Prostate gland (tissue), 2 donors: ENCODE measurements at places on chromosomes 4 and X.

GRCh38 chr4:114563536-114564315, 34.9 kb upstream of the UGT8 start:
- no peak for DNase-seq

GRCh38 chrX:110087485-110088356, 84.8 kb downstream of the TMEM164 start:
- no peak for DNase-seq

- DNase-seq, result no peak
Observed at GRCh38 chr4:144903953-144904711, 193.9 kb downstream of the ANAPC10 start.

DNA sequence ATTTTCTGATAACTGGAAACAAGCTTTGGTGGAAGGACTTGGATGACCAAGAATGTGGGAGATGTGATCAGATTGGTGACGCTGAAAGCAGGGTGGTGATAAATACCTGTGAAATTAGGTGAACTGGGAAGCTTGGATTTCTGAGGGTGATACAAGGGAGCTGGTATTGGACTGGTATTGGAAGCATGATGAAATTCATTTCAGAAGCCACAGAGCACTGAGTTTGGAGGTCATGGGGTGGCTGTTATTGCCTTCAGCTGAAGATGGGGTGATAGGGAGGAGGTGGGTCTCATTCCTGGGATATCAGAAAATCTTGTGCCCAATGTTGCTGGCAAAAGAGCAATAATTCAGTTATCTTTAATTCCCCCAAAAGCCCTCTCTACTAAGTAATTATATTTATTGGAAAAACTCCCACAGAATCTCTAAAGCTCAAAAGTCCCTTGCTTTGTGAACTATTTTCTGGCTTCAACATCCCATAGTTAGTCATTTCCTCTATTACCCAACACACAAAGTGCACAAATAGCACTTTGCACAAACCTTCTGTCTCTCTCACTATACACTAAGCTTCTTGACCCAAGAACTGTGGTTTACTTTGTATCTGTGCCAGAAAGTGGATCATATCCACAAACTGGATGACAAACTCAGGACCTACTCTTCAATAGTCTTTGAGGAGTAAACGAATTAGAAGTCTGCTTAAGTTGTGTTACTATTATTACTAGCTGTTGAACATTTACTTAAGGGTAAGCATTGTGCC, 23.1 kb upstream of the CAMK2D start:
- no peak for DNase-seq

DNA sequence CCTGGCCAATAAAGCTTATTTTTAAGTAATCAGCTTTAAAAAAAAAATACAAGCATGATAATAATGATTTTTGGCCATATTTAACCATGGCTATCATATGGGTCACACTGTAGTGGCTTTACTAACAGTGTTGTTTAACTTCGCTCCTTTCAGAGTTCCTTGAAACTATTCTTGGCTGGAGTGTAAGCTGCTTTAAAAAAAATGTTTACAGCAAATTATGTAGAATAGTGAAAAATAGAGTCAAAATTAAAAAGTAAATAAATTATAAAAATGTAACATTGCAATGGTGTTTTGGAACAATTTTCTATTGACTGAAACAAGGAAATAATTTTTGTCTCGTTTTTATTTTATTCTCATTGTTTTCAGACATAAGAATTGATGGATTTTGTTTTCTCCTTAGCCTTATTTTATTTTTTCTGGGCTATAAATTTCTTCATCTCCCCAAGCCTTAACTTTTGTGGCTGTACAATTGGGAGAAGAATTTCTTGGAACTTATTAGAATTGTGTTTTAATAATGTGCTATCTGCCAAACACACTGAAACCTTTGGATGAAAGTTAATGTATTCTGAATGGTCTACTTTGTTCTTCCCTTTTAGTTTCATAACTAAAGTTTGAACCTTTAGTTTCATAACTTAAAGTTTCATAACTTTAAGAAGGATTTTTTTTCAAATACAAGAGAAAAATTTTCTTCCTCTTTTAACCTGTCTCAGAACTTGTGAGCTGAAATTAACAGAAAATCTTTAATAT, 182.0 kb downstream of the ARHGAP24 start:
- no peak for DNase-seq

DNA sequence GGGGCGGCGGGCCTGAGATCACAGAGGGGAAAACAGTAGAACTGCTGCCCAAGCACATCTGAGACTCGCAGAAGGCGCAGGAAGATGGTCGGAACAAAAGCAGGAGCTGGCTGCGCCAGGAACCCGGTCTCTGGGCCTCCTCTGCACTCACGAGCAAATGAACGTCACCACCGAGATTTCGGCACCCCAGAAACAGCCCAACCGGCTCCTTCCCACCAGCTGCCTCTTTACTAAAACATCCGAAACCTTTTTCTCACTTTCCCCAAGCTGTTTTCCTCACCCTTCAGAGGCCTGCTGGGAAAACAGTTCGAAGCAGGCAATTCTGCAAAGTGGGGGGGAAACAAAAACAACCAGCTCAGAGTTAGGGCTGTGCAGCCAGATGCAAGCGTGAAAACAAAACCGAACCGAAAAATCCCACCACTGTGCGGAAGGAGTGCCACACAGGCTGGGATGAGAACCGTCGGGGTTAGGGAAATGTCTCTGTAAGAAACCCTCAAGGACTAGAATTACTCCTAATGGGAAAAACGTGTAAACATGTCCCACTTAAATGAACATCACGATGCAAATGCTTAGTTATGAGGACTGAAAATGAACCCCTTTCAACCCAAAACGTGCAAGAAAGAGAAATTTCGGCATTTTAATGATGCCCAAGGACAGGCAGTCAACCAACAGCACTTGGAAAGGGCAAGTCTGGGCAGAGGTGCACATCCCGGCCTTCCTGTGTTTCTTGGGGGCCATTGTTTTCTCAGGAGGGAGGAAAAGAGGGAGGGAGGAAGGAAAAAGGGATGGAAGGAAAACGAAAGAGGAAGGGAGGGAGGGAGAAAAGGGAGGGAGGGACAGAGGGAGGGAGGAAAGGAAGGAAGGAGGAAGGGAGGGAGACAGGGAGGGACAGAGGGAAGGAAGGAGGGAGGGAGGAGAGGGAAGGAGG, 15.8 kb downstream of the DHRSX start:
- no peak for DNase-seq

GRCh38 chr4:169617306-169617705, 3.1 kb upstream of the CLCN3 start:
- no peak for DNase-seq

- DNase-seq, result no peak
Observed at GRCh38 chrX:124651031-124651430, 304.7 kb downstream of the SH2D1A start.

- DNase-seq, result no peak
Observed at GRCh38 chrX:12463052-12463451, 324.8 kb downstream of the FRMPD4 start.

- no peak for DNase-seq
Observed at GRCh38 chrX:22803353-22803752, 196.4 kb upstream of the DDX53 start.

DNA sequence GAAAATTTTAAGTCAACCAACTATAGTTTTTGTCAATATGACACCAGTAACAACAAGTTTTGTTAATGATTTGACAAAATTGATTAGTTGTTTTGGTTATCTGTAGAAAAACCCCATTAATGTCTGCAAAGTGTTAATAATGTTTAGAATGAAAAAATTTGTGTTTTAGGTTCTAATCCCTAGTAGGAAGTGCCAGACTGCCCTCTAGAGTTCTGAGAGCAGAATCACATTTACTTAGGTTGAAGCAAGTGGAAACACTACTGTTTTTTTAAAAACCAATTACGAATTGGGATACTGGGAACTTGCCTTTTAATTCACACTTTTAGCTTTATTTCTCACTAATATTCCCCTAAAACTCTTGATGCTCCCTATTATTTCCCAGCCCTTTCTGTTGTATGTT, 101.1 kb upstream of the CYLC1 start:
- no peak for DNase-seq

GRCh38 chrX:26470941-26471340, 255.0 kb downstream of the MAGEB5 start:
- DNase-seq, result no peak

- DNase-seq, result no peak
Observed at GRCh38 chr4:14178421-14178820, 550.9 kb upstream of the BOD1L1 start.

DNA sequence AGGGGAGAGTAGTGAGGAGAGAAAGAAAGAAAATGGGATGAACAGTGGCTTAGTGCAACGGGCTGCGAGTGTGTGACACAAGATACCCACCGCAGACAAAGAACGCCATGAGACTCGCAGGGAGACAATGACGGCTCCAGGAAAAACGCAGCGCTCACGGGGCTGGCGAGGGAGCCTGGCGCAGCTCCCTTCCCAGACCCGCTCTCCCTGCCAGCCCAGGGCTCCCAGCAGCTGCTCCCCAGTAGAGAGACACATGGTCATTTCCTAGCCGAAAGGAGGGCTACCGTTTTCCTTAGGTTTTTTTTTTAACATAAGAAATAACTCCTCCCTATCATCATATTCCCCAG, 149.5 kb downstream of the MAML3 start:
- DNase-seq, result peak; percentile 65

DNA sequence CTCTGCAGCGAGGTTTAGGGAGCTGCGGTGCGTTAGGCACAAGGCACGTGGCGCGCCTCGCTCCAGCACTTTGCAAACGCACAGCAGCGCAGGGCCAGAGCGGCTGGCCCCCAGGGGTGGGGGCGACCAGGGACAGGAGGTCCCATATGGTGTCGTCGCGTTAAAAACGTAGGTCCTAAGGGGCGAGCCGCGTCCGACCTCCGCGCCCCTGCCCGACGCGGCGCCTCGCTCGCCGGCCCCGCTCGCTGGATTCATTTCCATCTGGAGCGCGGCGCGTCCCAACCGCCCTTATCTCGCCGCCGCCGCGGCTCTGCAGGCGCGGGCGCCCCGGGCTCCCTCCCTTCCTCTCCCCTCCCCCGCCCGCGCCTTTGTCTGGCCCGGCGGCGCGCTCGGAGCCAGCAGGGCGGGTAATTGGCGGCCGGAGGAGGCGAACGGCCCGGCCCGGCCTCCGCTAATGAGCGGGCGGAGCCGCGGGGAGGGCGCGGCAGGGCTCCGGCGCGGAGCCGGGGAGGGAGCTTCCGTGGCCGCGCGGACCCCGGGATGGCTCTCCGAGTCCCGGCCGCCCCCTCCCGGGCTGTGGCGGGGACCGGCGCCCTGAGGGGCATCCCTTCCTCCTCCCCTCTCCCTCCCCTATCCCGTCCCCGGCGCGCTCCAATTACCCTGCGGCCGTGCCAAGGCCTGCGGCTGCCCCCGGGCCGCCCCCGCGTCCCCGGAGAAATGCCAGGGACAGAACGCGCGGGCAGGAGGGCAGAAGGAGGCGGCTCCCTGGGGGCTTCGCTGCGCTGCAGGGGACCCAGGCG, 409.0 kb downstream of the BCOR start:
- peak; percentile 22 for DNase-seq
